ENCODE measurements at places on chromosomes 13 and 19.

DNA sequence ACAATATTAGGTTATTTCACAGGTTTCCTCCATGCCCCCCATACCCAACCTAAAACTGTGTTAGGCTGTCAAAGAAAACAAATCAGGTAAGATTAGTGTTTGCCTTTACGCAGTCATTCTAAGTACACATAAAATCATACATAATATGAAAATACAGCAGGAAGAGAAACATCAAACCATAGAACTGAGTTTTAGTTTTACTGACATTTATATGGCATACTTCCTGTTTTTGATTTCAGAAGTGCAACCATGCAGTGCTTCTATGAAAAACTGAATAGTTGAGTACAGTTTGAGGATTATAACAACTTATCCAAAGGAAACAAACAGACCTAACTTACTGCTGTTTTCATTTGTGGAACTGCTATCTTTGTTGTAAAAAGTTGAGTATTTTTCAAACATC is 91.3 kb downstream of the KCNRG start:
- no peak overlapping the region for H3K27ac ChIP-seq
- no peak overlapping the region for H3K4me3 ChIP-seq
- no peaks in the 10 kb centered on the region for H3K27me3 ChIP-seq
- no peak for DNase-seq
- no peaks in the 10 kb centered on the region for H3K4me1 ChIP-seq
- no peaks in the 10 kb centered on the region for H3K36me3 ChIP-seq

- H3K27me3 ChIP-seq = no peaks in the 10 kb centered on the region
- DNase-seq = no peak
- peaks cover 1% of the 10 kb centered on the region for H3K36me3 ChIP-seq
- H3K4me3 ChIP-seq = no peak overlapping the region
- H3K27ac ChIP-seq = no peak overlapping the region
Observed at GRCh38 chr13:77219401-77219800, 107.5 kb downstream of the MYCBP2 start.

GRCh38 chr19:17658666-17659065 is 29.5 kb downstream of the UNC13A start:
- no peak for DNase-seq
- H3K4me3 ChIP-seq = no peak overlapping the region
- H3K27ac ChIP-seq = no peak overlapping the region
- H3K36me3 ChIP-seq = no peaks in the 10 kb centered on the region

- H3K27ac ChIP-seq = no peak overlapping the region
- no peaks in the 10 kb centered on the region for H3K27me3 ChIP-seq
- H3K4me1 ChIP-seq = peaks cover 6% of the 10 kb centered on the region
- no peak for DNase-seq
- no peak overlapping the region for H3K4me3 ChIP-seq
Observed at GRCh38 chr13:37448153-37448552, 150.4 kb downstream of the POSTN start.
